Brain microvascular endothelial cell (primary cell): ENCODE measurements at places on chromosomes 5 and 9.

DNA sequence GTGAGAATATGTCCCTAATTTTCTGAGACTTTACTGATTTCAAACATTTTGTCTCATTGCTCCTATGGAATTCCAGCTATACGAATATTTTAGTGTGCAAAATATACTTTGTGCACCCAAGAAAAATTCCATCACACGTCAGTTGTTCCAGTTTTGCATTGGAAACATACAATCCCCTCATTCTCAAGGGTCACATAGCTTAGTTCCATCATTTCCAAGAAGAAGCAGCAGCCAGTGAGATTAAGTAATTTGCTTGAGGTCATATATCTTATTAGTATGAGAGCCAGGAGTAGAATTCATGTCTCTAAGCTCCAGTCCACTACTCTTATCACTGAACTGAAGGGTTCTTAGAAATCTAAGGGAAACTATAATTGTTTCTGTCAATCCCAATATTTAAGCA is 746.7 kb upstream of the C9orf72 start:
- no peak for DNase-seq

DNA sequence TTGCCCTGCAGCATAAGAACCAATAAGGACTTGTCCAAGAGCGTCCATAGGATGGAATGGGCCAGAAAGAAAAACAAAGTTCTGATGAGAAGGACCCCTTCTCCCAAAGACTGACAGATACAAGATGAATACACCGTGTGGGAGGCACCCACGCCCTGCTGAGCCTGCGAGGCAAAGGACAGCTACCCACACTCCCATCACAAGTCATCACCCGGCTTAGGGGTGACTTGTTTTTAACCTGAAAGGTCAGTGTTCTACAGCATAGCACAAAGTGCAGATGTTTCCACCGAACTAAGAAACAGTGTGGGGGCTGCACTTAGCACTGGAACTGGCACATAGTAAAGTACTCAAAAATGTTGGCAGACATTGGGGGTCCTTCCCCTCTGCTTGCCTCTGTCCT is 13.9 kb downstream of the TNIP1 start:
- DNase-seq = no peak

GRCh38 chr5:33675958-33676464 is 215.8 kb downstream of the ADAMTS12 start:
- DNase-seq = no peak

- DNase-seq = peak; percentile 24
Measured at GRCh38 chr5:15717001-15717400, 217.0 kb downstream of the FBXL7 start.

GRCh38 chr9:36793277-36793676 is 220.6 kb downstream of the MELK start:
- DNase-seq = no peak

GRCh38 chr5:84536797-84537196 is 152.1 kb upstream of the EDIL3 start:
- no peak for DNase-seq

GRCh38 chr9:77647267-77648233 is 572 bp downstream of the GNA14 start:
- no peak for DNase-seq

GRCh38 chr5:77973253-77973609 is 197.1 kb upstream of the TBCA start:
- no peak for DNase-seq

DNA sequence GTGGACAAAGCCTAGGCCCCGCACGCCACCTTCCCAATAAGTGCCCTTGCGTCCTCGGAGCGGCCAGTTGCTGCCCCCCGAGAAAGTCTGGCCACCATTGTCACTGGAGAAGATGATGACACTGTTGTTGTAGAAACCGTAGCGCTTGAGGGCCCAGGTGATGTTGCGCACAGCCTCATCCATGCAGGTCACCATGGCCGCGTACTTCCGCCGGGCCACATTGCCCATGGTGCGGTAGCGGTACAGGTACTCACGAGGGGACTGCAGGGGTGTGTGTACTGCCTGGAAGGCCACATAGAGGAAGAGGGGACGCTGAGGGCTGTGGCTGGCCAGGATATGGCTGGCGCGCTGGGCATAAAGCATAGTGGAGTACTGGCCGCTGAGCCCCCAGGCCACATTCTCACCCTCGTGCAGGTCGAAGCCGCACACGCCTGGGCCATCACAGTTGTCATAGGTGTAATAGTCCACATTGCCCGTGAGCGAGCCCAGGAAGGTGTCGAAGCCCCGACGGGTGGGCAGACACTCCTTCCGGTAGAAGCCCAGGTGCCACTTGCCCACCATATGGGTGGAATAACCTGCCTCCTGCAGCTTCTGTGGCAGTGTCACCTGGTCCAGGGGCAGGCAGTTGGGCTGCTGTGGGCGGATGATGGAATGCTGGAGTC is 4.6 kb downstream of the ARSI start:
- no peak for DNase-seq

GRCh38 chr9:38523121-38523520 is 97.3 kb downstream of the ANKRD18A start:
- no peak for DNase-seq

DNA sequence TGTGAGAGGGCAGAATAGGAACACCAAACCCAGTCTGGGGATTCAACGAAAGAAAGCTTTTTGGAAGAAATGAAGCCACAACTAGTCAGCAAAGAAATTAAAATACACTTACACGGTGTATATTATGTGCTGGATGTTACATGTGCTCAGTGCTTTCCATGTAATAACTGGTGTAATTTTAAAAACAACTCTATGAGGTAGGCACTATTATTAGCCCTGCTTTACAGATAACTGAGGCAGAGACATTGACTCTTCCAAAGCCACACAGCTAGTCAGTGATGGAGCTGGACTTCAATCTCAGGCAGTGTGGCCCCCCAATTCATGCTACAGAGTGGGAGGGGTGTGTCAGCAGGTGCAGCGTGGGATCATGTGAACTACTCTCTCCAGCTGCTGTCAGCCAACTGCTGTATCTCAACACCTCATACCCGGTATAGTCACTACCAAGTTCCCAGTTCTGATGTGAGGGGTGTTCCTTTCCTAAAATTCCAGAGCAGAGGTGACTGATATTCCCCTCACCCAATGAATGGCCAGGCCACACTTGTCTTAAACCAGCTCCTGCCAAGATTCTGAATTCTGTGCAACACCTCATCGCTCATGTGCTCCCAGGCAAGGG is 33.8 kb upstream of the TJP2 start:
- DNase-seq = no peak

GRCh38 chr5:77171141-77171910 is 39.2 kb upstream of the PDE8B start:
- DNase-seq = no peak

DNA sequence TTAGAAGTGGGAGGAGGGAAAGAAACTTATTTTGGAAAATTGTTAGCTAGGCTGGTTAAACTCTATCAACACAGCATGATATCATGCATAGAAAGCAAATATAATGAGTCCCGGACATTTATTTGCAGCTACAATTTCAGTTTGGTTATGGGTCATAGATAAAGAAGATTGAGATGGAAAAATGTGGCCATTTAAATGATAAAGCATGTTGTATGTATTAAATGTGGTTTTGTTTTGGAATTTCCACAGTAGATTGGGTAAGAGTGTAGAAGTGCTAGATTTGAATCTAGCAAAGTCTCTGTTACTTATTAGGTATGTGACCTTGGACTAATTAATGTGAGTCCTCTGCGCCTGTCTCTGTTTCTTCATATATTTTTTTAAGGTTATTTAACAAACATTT is 217.4 kb downstream of the KDM4C start:
- DNase-seq = no peak

DNA sequence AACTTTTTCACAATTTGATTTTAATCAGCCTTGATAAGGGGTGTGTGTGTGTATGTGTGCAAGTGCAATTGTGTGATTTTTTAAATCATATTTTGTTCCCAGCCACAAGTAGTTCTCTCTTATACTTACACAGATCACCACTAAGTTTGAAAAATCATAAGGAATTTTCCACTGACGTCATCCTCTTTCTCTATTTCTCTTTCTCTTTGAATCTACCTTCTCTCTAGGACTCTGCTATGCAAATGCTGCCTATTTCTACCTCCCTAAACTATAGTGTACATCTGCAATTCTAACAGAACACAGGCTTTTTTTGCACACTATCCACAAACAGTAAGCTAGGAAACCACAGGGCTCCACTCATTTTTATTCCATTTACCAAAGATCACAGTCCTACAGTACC is 254.6 kb upstream of the CYLC2 start:
- no peak for DNase-seq

DNA sequence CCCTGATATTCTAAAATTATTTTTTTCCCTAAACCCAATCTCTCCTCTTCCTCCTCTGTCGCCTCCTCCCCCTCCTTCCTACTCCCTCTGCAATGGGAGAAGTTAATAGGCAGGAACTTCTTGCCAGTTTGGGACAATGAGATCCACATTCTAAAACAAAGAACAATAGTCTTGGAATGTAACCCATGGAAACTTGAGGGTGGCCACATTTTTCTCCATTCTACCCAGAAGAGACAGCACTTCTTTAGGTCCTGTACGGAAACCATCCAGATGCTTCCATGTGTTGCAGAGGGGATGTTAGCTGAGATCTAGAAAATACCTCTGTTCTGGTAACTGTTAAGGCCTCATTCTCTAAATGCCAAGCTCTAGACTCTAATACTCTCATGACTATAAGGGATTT is 10.0 kb downstream of the SPARC start:
- DNase-seq = no peak

DNA sequence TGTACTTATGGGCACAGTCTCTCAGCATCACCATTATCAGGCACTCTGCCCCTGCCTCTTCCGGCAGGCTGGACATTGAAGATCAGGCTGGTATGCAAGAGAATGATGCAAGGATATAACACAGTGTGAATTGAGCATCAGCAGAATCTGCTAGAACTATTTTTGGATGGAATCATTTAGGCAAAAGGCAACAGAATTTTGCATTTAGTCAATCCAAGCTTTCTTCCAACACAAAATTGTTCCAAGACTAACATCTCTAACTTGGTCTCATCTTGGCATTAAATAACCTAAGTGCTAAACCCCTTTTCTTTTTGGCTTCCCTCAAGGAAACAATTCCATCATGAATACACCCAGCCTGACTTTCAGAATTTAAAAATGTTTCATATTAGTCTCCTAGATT is 339.9 kb downstream of the PRELID2 start:
- DNase-seq = no peak

DNA sequence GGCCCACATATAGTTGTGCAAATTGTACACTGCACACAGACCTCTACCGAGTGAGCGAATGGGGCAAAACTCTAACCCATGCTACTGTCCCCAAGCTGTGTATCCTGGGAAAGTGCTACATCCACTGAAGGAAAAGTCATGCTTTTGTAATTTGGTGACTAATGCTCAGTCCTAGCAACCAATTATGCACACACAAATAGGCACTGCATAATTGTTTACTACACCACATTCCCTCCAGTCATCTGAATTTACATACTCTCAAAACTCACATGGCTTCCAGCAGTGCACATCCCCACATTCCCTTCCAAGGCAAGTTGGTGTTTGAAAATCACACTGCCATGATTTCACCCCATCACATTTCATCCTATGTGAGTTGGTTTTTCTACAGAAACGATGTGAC is 125.9 kb upstream of the OSMR start:
- DNase-seq = peak; percentile 36

DNA sequence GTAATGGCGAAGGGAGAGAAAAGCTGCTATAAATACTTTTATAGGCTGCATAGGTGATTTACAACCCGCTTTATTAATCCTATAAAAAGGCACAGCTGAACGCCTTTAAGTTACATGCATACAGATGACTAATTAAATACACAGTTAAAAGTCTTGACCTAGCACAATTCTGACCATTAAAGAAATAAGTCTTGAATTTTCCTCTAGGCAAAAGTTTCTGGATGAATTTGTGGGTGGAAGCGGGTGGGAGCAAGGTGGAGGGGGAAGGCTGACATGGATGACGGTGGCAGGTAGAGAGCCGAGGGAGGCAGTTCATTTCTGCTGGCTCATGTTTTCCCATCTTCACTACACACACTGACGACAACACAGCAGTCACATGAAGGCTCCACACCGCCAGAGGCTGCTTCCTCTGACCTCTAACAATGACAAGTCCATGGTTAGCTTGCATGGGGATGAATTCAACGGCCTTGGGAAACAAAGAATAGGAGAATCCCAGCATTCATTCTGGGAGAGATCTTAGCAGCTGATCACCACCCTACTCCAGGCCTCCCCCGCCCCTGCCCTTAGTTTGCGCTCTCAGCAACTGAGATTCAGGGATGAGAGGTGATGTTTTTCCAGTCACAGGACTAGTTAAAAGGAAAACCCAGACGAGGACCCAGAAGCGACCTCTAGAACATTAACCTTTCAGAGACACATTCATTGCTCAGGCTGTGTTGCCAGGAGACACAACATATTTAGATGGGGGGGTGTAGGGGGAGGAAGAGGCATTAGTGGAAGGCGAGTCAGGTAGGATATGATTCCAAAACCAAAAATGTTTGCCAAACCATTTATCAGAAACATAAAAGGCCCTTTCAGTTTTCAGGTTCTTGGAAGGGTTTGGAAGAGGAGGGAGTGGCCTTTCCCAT is 329.3 kb downstream of the PIK3R1 start:
- no peak for DNase-seq

DNA sequence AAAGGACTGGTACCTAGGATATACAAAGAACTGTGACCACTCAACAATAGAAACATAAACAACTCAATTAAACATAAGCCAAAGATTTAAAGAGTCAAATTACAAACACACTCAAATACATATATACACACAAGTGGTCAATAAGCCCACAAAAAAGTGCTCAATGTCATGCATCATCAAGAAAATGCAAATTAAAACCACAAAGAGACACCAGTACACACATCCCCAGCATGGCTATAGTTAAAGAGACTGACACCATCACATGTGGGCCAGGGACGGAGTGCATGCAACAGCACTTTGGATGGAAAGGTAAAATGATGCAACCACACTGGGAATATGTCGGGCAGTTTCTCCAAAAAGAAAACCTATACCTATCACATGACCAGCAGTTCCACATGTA is 89.7 kb downstream of the CAAP1 start:
- DNase-seq = no peak

DNA sequence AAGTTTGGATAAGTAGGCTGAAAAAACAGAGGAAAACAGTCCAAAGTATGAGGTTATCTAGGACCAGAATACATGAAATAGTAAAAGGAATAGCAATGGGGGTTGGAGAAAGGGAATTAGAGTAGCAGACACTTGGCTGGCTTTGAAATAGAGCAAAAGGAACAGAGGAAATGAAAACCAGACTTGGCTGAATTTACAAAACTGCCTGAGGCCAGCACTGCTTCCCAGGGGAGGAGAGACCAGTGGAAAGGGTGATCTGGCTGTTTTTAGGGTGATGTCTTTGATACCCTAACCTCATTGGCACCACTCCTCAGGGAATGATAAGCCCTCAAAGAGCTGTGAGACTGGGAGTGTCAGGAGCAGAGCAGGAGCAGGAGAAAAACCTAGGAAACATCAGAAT is 413.4 kb upstream of the SLC30A5 start:
- no peak for DNase-seq

DNA sequence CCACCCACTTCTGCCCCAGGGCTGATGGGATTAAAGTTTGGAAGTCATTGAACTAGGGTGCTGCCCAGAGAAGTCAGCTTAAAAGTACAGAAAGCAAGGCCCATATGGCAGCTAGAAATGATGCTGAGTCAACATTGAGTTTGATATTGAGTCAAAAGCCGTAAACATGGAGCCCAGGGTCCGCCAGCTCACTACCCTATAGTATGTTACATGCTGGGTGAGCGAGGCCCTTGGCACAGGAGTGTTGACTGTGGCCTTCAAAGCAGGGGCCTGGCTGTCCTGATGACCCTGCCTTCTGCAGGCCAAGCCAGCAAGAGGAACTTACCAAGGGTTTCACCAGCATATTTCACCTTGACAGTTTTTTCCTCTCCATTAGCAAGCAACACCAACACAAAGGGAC is 222.5 kb downstream of the GRIA1 start:
- DNase-seq = no peak

- no peak for DNase-seq
Measured at GRCh38 chr5:23169660-23170416, 316.7 kb upstream of the CDH12 start.
